ENCODE measurements at places on chromosomes 5 and 9.
A peak's percentile ranks its signal among the peaks of the same experiment; 100 is the strongest.

DNA sequence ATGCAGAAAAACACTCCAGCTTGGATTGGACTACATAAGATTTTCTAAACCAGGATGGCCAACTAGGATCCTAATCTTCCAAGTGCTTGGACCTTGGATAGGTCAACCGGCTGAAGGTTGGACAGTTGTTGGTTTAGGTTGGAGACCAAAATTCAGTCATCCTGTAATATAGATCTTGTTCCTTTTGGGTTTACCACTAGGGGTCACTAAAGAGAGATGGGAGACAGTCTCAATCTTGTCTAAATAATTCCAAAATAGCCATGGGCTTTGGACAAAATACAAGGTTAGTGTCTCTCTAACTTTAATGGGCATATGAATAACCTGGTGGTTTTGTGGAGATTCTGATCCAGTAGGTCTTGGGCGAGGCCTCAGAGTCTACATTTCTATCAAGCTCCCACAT is 148.7 kb upstream of the ERCC6L2 start:
- DNase-seq = peak; percentile 15

- DNase-seq = no peak
These were observed 263.4 kb downstream of the GRIA1 start for GRCh38 chr5:153753645-153754432.

DNA sequence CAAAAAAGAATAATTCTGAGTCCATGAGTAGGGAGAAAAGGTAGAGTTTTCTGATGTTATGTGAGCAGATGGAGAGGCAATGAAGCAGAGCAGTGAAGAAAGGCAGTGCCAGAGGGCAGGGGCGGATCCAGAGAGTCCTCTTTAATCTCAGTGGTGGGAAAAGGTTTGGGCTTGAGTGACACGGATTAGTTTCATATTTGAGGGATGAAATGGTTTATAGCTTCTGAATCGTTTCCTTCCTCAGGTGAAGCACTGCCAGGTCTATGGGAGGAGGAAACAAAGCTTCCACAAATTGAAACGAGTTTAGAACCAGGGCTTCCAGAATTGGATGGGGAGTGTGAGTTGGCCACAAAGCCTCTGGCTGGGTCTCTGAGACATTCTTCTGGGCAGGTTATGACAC is 517.0 kb upstream of the PAPPA start:
- no peak for DNase-seq

GRCh38 chr5:55411876-55412275 is 104.1 kb downstream of the MTREX start:
- DNase-seq = no peak

- no peak for DNase-seq
These were observed 24.2 kb upstream of the MACIR start for GRCh38 chr5:103234239-103234975.

- DNase-seq = no peak
These were observed 49.1 kb downstream of the SEMA5A start for GRCh38 chr5:9496801-9497200.

- peak; percentile 91 for DNase-seq
These were observed 75.4 kb downstream of the BNC2 start for GRCh38 chr9:16794871-16795639.

GRCh38 chr9:127148014-127148413 is 25.6 kb upstream of the ANGPTL2 start:
- no peak for DNase-seq

DNA sequence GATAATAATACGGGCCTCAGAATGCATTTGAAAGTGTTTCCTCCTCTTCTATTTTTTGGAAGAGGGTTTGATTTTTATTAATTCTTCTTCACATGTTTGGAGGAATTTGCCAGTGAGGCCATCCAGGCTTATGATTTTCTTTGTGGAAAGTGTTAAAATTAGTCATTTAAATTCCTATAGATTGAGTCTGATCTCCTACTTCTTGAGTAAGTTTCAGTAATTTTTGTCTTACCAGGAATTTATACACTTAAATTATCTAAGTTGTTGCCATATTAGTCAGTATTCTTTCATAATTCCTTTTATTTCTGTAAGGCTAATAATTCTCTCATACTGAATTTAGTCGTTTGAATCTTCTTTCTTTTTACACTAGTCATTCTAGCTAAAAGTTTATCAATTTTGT is 25.2 kb upstream of the HAPLN1 start:
- peak; percentile 36 for DNase-seq

- DNase-seq = no peak
These were observed 632.5 kb downstream of the ISL1 start for GRCh38 chr5:52015760-52016159.

- DNase-seq = no peak
These were observed 173.5 kb downstream of the TTC39B start for GRCh38 chr9:15133488-15133887.

- DNase-seq = no peak
These were observed 34.7 kb upstream of the MYO10 start for GRCh38 chr5:16970826-16971225.

DNA sequence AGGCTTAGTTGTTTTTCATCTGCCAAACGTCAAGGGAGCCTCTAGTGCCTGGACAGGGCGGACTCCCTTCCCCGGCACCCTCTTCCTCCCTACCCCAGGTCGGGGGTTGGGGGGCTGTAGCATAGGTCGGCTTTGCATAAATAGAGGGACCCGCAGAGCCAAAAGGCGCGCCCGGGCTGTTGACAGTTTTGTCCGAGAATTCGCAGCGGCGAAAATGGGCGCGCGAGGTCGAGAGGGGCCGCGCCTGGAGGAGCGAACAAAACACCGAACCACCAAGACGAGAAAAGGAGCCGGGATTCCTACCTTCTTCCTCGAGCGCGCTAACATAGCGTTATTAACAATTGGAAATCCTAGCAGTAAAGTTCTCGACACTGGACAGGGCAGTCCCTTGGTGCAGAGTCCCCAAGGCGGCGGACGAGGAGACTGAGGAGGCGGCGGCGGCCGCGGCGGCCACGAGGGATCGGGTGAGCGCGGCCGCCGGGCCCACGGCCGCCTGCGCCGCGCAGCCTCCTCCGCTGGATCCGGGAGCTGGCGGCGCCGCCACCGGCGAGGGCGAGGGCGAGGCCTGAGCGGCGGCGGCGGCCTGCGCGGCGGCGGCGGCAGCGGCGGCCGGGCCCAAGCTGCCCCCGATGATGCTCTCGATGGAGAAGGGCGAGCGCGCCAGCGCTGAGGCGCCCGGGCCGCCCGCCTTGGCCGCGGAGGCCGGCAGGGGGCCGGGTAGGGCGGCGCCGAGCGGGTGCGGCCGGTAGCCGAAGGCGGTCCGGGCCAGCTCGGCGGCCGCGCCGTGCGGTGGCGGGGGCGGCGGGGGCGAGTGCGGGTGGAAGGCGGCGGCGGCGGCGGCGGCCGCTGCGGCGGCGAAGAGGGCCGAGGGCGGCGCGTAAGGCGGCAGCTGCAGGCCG is 1.7 kb downstream of the FOXD1 start:
- DNase-seq = no peak

DNA sequence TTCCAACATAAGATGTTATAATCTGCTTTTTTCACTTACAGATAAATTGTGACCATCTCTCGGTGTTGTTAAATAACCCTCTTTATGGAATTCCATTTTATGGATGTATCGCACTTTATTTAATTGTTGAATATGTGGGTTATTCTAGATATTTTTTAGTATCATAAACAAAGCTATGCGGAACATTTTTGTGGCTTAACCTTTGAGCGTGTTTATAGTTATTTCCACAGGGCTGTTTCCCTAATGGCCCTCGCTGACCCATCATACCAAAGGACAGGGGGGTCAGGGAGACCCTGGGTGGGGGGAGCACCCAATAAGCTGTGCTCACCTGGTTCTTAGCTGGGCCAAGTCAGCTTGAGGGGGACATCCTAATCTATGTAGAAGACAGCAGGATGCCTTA is 65.3 kb downstream of the NDST1 start:
- no peak for DNase-seq

GRCh38 chr9:89923961-89924504 is 319.2 kb downstream of the GADD45G start:
- DNase-seq = no peak

- no peak for DNase-seq
These were observed 12.2 kb downstream of the TAS2R1 start for GRCh38 chr5:9617739-9618504.

- no peak for DNase-seq
These were observed 40.3 kb upstream of the SVEP1 start for GRCh38 chr9:110619831-110620230.

DNA sequence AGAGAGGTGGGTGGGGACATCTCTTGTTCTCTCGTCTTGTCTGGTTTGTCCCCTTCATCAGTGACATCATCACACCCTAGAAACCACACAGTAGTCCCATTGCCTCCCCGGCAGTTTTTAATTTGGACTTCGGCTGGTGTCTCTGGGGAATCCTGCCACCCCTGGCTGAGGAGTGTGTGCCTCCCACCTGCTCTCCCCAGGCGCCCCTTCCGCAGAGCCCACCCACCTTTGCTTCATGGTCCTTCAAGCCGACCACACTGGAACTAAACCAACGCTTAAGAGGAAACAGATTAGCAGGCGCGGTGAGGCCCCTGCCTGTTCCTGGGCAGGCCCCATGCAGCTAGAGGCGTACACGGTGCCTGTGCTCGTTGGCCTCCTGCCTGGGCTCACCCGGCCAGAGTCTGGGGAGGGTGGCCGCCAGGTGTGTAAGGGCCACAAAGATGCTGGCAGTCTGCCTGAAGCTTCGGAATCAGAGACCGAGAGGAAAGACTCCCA is 107.6 kb upstream of the SPRY4 start:
- no peak for DNase-seq

DNA sequence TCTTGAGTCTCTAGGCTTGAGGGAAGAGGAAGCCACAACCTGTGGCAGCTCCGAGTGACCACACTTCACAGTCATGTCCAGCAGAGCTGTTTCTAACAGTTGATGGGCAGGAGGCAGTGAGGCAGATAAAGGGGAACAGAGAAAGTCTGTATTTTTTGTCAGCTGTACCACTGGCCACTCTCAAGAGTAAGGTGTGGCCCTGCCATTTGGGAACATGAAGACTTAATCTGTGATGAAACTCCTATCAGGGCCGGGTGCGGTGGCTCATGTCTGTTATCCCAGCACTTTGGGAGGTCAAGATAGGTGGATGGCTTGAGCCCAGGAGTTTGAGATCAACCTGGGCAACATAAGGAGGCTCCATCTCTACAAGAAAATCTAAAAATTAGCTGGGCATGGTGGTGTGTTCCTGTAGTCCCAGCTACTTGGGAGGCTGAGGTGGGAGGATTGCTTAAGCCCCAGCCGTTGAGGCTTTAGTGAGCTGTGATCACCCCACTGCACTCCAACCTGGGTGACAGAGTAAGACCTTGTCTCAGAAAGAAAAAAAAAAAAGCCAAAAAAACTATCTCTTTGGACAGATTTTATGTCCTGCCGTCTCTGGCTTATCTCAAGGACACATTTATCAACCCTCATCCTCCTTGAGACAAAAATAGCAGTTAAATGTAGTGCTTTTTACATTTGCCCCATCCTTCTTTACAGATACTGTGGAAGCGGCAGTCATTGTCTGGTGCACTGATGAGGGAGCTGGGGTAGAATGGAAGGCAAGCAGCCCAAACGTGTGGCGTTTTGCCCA is 11.9 kb upstream of the COL15A1 start:
- DNase-seq = no peak

DNA sequence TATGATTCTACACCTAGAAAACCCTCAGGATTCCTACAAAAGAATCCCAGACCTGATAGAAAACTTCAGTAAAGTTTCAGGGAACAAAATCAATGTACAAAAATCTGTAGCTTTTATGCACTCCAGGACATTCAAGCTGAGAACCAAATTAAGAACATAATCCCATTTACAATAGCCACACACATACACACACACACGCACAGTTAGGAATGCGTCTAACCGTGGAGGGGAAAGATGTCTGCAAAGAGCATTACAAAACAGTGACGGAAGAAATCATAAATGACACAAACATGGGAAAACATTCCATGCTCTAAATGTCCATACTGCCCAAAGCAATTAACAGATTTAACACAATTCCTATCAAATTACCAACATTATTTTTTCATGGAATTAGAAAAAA is 51.4 kb upstream of the CAST start:
- no peak for DNase-seq

DNA sequence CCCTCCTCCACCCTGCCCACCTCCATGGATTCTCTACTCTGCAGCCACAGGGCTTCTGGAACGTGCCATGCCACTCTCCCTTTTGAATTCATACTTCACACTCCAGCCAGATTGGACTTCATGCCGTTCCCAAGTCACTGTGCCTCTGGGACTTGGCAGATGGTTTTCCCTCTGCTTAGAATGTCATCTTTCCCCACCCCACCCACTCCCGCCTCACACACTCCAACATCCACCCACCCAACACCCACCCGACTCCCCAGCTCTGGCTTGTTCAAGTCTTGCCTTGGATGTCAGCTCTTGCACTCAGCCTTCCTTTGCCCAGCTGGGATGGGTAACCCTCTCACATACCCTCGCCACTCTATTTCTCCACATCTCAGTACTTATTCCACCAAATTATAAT is 142.1 kb upstream of the DHFR start:
- no peak for DNase-seq

DNA sequence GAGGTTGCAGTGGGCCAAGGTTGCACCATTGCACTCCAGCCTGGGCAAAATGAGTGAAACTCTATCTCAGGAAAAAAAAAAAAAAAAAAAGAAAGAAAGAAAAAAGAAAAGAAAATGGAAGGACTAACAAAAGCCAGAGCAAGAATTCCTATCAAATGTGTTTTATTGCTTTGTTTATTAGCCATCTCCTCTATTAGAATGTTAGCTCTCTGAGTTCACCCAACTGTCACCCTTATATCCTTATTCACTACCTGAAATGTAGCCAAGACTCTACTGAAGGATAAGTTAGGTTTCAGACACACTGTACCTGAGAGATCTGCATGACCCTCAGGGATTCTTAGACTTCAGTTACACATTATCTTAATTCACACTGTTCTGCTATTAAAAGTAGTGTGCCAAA is 177.9 kb downstream of the MAPKAP1 start:
- no peak for DNase-seq

DNA sequence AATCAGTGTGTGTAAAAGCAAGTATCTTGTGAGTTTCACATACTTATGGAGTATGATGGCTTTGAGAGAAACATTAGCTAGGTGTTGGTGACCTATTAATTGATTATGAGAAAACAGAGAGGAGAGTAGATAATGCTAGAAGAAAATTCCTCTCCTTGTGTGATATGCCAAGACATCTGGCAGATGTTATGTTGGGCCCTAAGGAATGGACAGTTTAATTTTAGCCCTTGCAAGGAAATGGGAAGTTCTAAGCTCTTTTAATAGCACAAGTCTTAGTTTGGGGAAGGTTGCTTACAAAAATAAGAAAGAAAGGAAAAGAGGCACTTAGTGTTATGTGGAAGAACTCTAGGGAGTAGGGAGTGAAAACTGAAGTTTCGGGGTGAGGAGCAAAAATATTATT is 5.1 kb downstream of the ZNF462 start:
- DNase-seq = no peak

DNA sequence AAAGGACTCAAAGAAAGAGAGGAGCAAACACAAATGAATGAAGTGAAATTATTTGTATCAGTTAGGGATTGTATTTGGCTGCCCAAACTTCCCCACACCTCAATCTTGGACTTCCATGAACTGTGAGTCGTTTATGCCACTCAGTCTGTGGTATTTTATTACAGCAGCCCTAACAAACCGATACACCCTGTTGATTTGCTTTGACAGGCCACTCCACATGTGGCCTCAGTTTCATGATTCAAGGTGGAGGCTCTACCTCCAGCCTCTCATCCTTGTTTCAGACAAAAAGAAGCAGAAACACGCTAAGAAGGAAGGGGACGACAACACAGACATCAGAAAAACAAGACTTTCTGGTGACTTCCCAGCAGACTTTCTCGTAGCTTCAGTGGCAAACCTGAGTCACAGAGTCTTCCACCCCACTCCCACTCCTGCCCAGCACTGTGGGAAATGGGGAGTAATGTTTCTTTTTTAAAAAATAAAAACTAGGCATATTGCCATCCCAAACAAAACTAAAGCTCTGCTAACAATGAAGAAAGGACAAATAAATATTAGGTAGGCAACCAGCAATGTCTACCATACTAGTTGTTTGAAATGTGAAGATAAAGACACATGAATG is 52.2 kb upstream of the ABCA1 start:
- no peak for DNase-seq

Data from fibroblast of skin of left biceps (primary cell).